Activated naive CD8-positive, alpha-beta T cell treated with anti-CD3 and anti-CD28 coated beads, Interleukin-2, amount 10 ng/mL, durations not matched to agents 7 days and 5 days (primary cell): ENCODE measurements at places on chromosomes 7 and 10.

DNA sequence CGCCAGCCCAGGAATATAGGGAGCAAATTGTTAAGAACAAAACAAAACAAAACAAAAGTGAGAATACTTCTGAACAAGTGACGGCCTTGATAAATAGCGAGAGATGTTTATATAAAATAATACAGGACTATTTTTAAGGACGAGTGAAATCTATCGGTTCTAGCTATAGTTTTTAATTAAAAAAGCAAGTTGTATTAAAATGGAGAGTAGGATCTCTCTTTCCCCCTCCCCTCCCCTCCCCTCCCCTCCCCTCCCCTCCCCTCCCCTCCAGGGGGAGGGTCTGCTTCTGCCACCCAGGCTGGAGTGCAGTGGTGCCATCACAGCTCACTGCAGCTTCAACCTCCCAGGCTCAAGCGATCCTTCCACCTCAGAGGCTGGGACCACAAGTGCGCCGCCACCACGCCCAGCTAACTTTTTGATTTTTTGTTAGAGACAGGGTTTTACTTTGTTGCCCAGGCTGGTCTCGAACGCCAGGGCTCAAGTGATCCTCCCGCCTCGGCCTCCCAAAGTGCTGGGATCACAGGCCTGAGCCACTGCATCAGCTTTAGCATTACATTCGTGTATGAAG lies 440 bp upstream of the TCAF1 start:
- peaks cover 21% of the 10 kb centered on the region for H3K4me1 ChIP-seq
- no peaks in the 10 kb centered on the region for H3K36me3 ChIP-seq
- H3K27ac ChIP-seq, result peak overlapping the region; percentile 85
- no peaks in the 10 kb centered on the region for H3K27me3 ChIP-seq

DNA sequence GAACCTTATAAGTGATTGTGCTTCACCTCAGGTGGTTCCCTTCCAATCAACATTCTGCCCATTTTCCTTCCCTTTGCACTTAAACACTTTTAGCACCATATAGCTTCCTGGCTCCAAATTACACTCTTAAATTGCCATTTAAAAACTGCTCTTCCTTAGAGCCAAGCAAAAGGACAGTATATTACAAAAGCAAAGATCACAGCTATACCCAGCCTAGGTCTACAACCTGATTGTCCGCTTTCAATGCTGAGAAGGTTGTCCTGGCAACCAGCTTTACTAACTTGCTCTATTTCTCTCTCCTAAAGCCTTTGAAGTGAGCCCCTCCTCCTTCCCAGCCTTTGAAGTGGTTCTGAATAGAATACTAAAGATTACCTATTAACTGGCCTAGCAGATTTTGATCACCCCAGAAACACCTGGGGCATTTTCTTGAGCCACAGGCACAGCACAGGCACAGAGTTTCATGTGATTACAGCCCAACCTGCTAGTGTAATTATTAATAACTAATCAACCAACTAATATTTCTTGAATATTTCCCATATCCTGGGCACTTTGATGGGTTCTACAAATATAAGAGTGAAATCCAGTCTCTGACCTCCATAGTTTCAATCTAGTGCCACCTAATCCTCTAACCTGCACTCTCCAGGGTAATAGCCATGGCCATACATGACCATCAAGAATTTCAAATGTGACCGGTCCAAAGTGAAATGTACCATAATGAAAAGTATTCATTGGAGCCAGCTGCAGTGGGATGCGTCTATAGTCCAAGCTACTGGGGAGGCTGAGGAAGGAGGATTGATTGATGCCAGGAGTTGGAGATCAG lies 63.6 kb upstream of the TRIM24 start:
- H3K27ac ChIP-seq, result no peak overlapping the region
- H3K4me1 ChIP-seq, result no peaks in the 10 kb centered on the region
- no peak for DNase-seq
- H3K36me3 ChIP-seq, result no peaks in the 10 kb centered on the region
- H3K4me3 ChIP-seq, result no peak overlapping the region

- H3K27me3 ChIP-seq, result no peaks in the 10 kb centered on the region
- no peak overlapping the region for H3K27ac ChIP-seq
- H3K4me1 ChIP-seq, result peaks cover 5% of the 10 kb centered on the region
Observed at GRCh38 chr10:48404646-48405045, 98.2 kb downstream of the MAPK8 start.

DNA sequence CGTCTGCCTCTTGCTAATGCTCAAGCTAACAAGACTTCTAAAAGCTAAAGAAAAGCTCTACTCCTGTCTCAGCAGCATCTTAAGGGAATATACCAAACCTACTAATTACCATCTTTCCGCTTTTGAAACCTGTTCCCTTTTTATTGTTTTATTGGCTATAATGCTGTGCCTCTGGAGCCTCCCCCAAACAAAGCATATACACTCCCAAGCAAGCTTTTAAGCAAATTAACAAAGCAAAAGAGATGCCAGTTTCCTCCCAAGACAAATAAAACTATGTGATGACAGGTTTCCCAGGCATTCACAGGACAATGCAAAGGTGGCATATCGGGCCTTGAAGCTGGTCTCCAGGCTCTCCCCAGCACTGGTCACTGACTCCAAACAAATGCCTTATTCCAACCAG lies 52.9 kb downstream of the SLC37A3 start:
- H3K27ac ChIP-seq, result no peak overlapping the region

DNA sequence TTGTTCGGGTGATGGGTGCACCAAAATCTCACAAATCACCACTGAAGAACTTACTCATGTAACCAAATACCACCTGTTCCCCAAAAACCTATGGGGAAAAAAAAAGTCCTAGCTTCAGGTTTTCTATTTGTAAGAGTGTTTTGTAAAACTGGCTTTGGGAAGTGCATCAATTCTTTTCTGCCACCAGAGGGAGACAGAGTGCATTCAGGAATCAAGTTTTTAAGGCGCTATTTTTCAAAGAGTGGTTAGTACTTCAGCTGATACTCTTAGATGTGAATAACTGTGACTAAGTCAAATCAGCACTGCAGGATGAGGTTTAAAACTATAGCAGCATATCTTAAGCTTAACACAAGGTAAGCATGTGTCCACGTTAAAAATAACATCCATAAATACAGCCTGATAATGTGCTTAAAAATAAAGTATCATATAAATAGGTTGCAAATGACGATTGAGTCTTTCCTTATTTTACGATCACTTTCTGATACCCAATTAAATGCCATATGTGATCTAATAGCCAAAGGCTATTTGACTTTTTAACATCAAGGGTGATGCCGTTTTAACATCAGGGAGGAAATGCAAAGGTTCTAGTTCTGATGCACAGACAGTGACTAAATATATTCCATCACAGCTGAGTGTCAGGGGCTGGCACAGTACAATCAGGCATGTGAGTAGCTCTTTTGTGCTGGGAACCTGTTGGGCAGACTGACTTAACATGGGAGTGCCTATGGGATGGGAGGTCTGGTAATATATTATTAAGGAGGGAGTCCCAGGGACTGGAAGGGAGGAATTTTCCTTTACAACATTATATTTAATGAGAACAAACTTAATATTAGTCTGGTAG lies 10.6 kb upstream of the LYZL2 start:
- no peak overlapping the region for H3K4me3 ChIP-seq
- no peak overlapping the region for H3K27ac ChIP-seq
- H3K27me3 ChIP-seq, result peaks cover 58% of the 10 kb centered on the region
- peaks cover 2% of the 10 kb centered on the region for H3K4me1 ChIP-seq
- no peaks in the 10 kb centered on the region for H3K36me3 ChIP-seq
- no peak for DNase-seq

- peaks cover 19% of the 10 kb centered on the region for H3K36me3 ChIP-seq
- peak overlapping the region; percentile 45 for H3K27ac ChIP-seq
- no peak overlapping the region for H3K4me3 ChIP-seq
- H3K4me1 ChIP-seq, result peaks cover 28% of the 10 kb centered on the region
- no peak for DNase-seq
- no peaks in the 10 kb centered on the region for H3K27me3 ChIP-seq
Observed at GRCh38 chr10:3924344-3924743, 139.3 kb upstream of the KLF6 start.

- H3K36me3 ChIP-seq, result peaks cover 9% of the 10 kb centered on the region
- H3K4me3 ChIP-seq, result no peak overlapping the region
- no peaks in the 10 kb centered on the region for H3K27me3 ChIP-seq
Observed at GRCh38 chr7:157210682-157211081, 72.0 kb downstream of the UBE3C start.

- no peak overlapping the region for H3K4me3 ChIP-seq
- H3K4me1 ChIP-seq, result peaks cover 5% of the 10 kb centered on the region
- H3K27me3 ChIP-seq, result peaks cover 1% of the 10 kb centered on the region
Observed at GRCh38 chr10:101485681-101486554, 102.1 kb downstream of the POLL start.

DNA sequence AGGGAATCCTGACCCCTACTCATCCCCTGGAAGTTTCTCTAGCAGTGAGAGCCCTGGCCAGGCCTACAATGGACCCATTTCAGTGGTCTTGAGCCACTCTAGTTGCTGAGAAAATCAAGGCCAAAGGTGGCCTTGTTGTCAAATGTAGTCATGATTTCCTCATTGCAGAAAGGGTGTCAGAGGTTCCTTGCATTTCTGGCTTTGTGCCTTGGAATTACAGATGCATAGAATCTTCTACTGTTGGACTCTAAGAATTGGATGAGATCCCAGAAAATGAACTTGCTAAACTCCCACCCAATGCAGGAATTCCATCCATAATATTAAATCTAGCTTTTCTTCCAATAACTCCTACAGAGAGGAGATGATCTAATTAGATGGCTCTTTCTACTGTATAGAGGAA lies 12.2 kb downstream of the CPA2 start:
- H3K27me3 ChIP-seq, result peaks cover 7% of the 10 kb centered on the region
- H3K4me1 ChIP-seq, result peaks cover 2% of the 10 kb centered on the region
- DNase-seq, result no peak

GRCh38 chr10:33805831-33806230 lies 471.4 kb upstream of the NRP1 start:
- H3K36me3 ChIP-seq, result no peaks in the 10 kb centered on the region
- DNase-seq, result no peak
- H3K4me1 ChIP-seq, result no peaks in the 10 kb centered on the region
- H3K4me3 ChIP-seq, result no peak overlapping the region
- H3K27ac ChIP-seq, result no peak overlapping the region

GRCh38 chr7:16471933-16472332 lies 6.4 kb upstream of the SOSTDC1 start:
- no peaks in the 10 kb centered on the region for H3K4me1 ChIP-seq
- no peak overlapping the region for H3K4me3 ChIP-seq
- H3K27ac ChIP-seq, result no peak overlapping the region
- no peak for DNase-seq
- H3K36me3 ChIP-seq, result no peaks in the 10 kb centered on the region

DNA sequence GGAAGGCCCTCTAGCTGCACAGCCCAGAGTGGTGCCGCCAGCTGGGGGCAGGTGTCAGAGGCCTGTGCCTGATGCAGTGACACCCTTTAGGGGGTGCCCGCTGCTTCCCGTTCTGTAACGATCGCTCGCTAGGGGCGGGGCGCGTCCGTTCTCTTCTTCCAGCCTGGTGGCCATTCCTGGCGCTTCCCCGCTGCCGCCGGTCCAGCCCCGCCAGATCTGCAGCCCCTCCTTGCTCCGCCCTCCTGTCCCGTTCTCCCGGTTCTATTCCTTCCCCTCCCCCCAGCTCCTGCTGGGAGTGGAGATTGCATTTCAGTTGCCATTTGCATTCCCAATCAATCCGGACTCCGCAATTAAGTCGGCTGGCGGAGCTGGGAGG lies 39.2 kb downstream of the AGAP3 start:
- DNase-seq, result no peak
- no peak overlapping the region for H3K4me3 ChIP-seq
- no peaks in the 10 kb centered on the region for H3K27me3 ChIP-seq

- peaks cover 50% of the 10 kb centered on the region for H3K4me1 ChIP-seq
- H3K27me3 ChIP-seq, result no peaks in the 10 kb centered on the region
- no peak overlapping the region for H3K27ac ChIP-seq
- H3K36me3 ChIP-seq, result peaks cover 36% of the 10 kb centered on the region
- H3K4me3 ChIP-seq, result no peak overlapping the region
Observed at GRCh38 chr10:22598478-22598877, 115.9 kb downstream of the PIP4K2A start.

GRCh38 chr7:2082139-2082998 lies 150.4 kb downstream of the MAD1L1 start:
- H3K27ac ChIP-seq, result no peak overlapping the region
- DNase-seq, result no peak
- peaks cover 24% of the 10 kb centered on the region for H3K4me1 ChIP-seq

DNA sequence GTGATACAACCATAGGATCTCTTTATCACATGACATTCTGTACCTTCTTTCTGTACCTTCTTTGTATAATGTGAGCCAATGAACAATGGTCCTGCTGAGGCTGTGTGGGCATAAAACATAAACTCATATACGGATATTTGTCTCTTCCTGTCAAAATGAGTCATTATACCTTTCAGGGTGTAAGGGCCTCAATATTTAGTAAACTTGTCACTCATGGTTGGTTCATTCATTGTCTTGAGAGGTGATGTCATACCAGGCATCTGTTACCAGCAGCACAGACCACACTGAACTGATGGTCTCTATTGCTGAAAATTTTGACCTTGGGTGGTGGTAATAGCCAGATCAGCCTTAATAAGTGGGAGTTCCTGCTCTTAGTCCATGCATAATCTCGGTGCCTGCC lies 287.6 kb upstream of the TPK1 start:
- no peaks in the 10 kb centered on the region for H3K36me3 ChIP-seq
- H3K27ac ChIP-seq, result no peak overlapping the region
- H3K4me1 ChIP-seq, result no peaks in the 10 kb centered on the region
- H3K27me3 ChIP-seq, result no peaks in the 10 kb centered on the region
- DNase-seq, result no peak
- H3K4me3 ChIP-seq, result no peak overlapping the region

DNA sequence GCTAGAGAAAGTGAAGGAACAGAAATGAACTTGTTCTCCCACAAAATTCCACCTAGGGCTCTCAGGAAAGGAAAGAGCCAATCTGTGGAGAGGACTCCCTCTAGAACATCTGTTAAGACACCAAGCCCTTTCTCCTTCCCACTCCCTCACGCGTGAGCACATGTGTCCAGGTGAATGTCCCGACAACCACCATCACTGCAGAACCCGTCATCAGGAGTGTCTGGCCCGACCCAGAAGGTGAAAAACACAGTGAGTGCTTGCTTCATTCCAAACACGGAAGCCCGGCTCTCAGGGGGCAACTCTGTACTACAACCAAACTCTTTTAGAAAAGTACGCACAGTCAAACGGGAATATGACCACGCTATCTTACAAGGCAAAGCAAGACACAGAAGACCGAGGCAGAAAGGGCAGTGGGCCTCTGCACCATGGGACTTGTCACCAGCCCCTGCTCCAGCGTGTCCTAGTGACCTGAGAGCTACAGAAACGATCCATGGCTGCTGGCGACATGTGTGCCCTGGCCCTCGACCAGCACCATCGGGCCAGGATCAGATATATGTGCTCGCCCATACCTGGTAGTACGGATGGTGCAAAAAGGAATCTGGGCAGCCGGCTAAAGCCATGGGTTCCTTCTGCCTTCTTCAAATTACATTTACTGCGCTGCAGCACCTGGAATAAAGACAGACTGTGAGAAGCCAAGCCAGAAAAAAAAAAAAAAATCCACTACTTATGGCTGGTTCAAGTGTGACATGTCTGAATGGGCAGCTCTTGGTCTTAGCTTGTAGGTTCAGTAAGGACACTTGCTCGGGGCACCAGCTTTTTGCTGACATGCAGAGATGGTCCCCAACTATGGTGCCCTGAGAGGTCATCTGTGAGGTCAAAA lies 50.8 kb downstream of the GRB10 start:
- no peak for DNase-seq
- H3K4me3 ChIP-seq, result no peak overlapping the region
- peaks cover 2% of the 10 kb centered on the region for H3K27me3 ChIP-seq
- H3K4me1 ChIP-seq, result peaks cover 7% of the 10 kb centered on the region
- no peaks in the 10 kb centered on the region for H3K36me3 ChIP-seq
- H3K27ac ChIP-seq, result no peak overlapping the region

- DNase-seq, result no peak
- peak overlapping the region; percentile 84 for H3K4me3 ChIP-seq
- H3K27me3 ChIP-seq, result no peaks in the 10 kb centered on the region
- peaks cover 79% of the 10 kb centered on the region for H3K36me3 ChIP-seq
- peak overlapping the region; percentile 78 for H3K27ac ChIP-seq
- H3K4me1 ChIP-seq, result peaks cover 58% of the 10 kb centered on the region
Observed at GRCh38 chr7:150719960-150720891, 3.8 kb downstream of the GIMAP1 start.
